CD4-positive, alpha-beta T cell treated with Interleukin-2 at 100 ng/mL for 4 hours (primary cell): ENCODE measurements at places on chromosomes 6 and 20.
A peak's percentile ranks its signal among the peaks of the same experiment; 100 is the strongest.

DNA sequence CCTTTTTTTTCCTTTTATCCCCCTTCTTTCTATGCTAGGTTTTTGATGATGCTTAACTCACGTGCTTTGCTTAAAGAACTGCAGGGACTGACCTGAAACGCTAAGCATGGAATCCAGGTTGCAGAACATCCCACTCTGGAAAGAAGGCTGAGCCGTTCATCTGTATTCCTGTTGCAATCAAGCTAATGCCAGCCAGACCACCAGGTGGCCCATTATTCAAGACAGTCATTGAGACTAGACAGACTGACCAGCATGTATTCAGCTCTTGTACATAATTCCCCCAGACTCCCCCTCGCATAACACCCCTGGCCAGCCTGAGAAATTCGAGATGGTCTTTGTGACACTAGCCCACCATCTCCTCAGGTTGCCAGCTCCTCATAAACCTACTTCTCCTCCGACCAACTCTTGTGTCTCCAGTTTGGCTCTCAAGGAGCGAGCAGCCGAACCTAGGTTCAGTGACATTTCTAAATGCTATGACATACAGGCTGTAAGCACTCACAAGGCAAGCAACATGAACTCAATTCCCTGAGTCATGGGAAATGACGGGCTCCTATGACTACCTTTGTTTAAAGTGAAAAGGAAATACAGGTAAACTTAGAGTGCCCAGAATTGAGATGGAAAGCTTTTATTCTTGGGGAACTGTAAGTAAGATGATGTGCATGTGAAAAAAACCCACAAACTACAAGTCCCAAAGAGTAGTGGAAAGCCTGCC, 309.3 kb upstream of the CDYL start:
- DNase-seq = no peak

- no peak for DNase-seq
Measured at GRCh38 chr6:157121897-157122296, 201.4 kb downstream of the TMEM242 start.

GRCh38 chr6:35213824-35214756, at the start of gene SCUBE3:
Gene SCUBE3 (plus strand): TSS chr6:35213956. CDS start chr6:35214419, 463 bp downstream.
- no peak for DNase-seq

- peak; percentile 71 for DNase-seq
Measured at GRCh38 chr20:58892141-58892931, 39.8 kb downstream of the GNAS start.

- DNase-seq = no peak
Measured at GRCh38 chr6:74579794-74580193, 626.1 kb downstream of the COL12A1 start.

DNA sequence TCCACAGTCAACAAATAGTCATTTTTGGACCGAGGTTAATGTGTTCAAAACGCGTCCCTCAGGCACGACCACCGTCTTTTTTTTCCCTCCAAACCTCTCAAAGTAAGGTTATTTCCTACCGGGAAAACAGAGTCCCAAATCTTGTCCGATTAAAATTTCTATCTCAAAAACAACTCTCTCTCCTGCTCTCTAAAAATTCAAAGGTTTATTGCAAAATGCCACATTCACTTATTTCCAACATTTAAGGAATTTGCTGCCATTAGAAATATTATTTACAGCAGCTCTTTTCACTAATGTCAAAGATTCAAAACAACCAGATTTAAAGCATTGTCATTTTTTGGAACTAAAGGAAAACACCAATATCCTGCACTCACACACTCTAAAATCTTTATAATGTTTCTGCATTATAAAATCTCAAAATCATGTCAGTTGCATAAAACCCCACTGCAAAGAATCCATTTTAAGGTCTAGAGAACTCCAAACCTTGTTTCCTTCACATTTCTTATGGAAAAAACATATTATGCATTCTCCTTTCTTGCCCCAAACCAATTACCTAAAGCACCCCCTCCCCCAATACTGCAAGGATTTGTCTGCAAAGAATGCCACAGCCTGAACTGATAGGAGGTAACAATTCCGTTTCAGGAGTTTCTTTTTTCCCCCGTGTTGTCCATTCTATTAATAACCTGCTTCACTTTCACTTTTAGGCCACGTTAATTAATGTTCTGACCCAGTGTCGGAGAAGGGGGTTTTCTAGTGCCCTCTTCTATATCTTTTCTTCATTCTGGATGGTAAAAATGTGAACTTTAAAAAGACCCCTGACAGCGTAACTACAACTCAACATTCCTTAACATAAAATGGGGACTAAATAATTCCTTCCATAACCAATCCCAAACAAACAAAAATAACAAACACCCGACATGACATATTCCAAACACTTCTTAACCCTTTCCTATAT, 1.4 kb downstream of the NRN1 start:
- no peak for DNase-seq

DNA sequence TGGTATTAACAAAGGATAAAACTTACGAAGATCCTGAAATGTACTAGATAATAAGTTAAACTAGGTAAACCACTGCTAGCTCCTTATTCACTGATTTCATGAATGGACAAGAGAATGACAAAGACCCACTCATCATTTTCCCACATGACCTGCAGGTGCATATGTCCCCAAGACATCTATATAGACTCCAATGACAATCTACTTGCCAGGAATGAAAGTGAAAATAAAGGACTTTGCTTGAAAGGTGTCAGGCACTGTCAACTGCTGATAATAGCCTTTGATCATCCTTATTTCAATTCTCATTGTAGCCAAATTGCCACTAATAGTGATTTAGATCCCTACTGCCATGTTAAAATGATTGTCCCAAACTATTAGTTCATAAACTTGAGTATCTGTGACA, 321.8 kb downstream of the HACE1 start:
- DNase-seq = no peak

DNA sequence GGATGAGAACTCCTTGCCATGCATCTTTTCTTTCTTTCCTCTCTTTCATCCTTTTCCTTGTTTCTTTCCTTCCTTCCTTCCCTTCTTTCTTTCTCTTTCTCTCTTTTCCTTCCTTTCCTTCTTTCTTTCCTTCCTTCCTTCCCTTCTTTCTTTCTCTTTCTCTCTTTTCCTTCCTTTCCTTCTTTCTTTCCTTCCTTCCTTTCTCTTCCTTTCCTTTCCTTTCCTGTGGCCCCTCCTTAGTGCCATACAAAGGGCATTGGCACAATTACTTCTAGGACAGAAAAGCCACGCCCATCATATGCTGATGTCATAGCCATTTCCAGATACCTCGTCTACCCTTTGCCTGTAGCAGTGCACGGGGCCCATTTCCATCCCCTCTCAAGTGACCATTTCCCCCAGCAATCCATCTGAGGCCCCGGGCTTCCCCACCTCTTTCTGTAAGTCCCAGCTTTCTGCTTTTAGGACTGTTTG, 2.2 kb upstream of the CENPB start:
- DNase-seq = no peak

- DNase-seq = no peak
Measured at GRCh38 chr6:88380618-88381288, 214.6 kb upstream of the CNR1 start.

GRCh38 chr6:6560909-6561308, 27.6 kb upstream of the LY86 start:
- DNase-seq = no peak

DNA sequence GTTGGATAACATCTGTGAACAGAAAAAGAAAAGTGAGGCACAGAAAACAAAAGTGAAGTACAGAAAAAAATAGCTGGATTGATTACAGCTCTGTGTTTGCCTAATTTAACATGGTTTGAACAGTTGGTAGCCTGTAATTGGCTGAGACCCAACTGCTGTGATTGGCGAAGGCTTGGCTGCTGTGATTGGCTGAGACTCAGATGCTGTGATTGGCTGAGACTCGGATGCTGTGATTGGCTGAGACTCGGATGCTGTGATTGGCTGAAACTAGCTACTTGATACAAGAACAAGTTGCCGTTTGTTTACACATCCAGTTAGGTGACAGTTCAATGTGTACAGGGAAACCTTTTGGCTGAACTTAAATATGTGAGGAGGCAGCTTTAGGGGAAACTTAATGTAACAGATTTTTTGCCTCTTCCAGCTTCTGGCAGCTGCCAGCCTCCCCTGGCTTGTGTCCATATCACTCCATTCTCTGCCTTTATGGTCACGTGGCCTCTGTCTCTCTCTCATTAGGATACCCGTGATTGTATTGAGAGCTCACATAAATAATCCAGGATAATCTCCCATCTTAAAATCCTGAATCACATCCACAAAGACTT, 223.4 kb upstream of the FOXA2 start:
- DNase-seq = no peak

GRCh38 chr20:34581341-34582184, 23.0 kb downstream of the MAP1LC3A start:
- DNase-seq = no peak
